CD4-positive, alpha-beta T cell treated with Interleukin-2 at 100 ng/mL for 4 hours (primary cell): ENCODE measurements at places on chromosomes 6 and 20.

DNA sequence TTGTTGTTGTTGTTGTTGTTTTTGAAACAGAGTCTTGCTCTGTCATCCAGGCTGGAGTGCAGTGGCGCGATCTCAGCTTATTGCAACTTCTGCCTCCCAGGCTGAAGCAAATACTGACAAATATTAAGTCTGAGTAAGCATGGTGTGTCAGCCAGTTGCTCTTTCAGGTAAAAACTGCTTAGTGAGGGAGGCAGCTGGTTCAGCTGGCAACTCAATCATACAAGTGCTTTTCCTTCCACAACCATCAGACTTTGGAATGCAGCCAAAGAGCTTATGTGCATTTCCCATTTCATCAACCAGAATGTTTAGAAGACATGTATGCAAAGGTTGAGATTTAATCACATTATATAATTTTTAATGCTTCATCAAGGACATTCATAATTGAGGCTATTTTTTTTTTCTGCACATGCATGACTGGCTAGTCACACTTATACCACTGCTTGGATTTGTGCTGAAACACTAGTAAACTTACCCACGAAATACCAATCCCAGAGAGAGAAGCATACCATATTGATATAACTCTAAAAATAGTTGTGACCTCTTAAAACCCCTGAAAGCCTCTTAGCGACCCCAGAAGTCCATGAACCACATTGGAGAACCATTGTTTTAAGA, 56.0 kb downstream of the CLIC5 start:
- DNase-seq, result no peak

DNA sequence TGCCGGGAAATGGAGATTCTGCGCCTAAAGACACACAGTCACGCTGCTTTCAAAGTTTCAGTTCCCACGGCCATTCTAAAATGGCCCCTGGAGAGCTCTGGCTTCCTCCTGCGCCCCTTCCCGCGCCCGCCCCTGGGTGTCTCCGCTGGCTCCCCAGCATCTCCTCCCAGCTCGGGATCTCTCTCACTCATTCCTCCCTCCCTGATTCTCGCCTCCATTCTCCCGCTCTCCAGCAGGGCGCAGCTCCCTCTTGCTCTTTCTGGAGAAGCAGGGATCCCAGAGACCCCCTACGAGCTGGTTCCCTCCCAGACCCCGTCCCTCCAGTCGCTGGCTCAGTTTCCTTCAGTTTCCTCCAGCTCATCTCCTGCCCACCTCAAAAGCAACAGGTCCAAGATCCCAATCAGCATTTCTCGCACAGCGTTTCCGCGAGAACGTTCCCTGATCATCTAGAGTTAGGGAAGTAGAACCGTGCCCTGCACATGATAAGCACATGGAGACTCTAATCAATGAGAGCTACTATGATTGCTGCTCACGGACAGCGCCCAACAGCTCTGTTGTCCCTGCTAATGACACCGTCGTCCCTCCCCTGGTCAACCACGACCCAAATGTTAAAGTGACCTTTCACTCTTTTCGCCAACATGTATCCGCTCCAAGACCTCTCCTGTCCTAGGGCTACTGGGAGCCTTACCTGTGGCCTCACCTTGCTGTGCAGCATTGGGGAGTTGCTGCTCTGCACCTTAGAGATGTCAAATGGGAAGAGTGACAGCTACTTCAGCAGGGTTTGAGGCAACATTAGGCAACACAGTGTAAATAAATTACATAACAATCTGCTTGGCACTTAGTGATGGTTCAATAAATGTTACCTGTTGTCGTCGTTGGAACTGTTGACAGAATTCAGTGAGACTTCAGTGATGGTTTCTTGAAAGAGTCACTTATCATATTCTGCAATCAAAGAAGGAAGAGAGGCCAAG, 218.5 kb upstream of the QKI start:
- no peak for DNase-seq

- DNase-seq, result no peak
These were observed 42.1 kb downstream of the MAP3K4 start for GRCh38 chr6:161033667-161034066.

GRCh38 chr6:15266423-15266996, 20.6 kb downstream of the JARID2 start:
- DNase-seq, result no peak

DNA sequence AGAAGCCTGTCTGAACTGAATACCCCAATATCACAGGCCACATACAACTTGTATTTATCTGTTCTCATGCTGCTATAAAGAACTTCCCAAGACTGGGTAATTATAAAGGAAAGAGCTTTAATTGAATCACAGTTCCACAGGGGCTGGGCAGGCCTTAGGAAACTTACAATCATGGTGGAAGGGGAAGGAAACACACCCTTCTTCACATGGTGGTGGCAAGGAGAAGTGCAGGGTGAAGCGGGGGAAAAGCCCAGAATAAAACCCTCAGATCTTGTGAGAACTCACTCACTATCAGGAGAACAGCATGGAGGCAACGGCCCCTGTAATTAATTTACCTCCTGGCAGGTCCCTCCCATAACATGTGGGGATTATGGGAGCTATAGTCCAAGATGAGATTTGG, 50.3 kb upstream of the FNDC1 start:
- no peak for DNase-seq

DNA sequence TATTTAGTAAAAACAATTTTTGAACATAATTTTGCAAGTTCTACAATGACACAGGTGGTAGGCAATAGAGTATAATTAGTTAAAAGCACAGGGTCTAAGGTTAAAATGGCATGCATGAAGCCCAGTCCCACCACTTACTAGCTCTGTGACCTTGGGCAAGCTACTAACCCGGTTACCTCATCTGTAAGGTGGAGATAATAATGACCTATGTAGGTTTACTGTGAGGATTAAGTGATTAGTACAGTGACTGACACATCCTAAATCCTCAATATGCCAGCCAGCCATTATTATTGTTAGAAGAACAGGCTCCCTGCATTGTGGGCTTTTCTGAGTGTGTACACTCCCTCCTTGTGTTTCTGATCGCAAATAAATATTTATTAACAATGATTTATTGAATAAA, 26.2 kb downstream of the ATXN1 start:
- no peak for DNase-seq

- DNase-seq, result no peak
These were observed 1.2 kb downstream of the DZANK1 start for GRCh38 chr20:18465536-18466200.

DNA sequence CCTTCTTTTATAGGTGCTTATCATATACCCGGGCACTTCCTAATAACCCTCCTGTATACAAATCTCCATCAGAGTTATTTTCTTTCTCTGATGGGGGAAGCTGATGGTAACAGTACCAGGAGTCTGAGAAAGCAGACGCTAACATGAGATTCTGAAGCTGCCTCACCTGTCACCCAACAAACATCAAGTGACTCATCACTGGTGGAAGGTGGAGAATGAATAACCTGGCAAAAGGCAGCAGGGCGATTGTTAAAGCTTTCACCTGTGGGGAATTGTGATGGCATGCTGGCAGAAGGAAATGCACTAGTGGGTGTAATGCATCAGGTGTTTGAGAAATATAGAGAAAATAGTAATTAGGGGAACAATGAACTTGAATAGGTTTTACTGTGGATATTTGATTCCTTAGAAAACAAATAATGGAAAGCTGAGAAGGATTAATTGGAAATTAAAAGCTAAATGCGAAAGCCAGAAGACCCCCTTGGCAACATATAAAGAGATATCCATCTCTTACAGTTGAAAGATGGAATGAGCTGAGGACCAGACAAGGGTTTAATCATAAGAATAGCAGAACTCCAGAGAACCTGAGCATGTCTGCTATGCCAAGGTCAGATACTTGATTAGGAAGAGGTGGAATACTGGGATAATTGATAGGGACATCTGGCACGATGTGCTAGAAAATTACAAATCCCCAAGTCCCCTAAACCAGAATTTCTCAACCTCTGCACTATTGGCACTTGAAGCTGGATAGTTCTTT, 517.1 kb downstream of the PKHD1 start:
- no peak for DNase-seq

- no peak for DNase-seq
These were observed 81.7 kb upstream of the THBS2 start for GRCh38 chr6:169335301-169335700.

DNA sequence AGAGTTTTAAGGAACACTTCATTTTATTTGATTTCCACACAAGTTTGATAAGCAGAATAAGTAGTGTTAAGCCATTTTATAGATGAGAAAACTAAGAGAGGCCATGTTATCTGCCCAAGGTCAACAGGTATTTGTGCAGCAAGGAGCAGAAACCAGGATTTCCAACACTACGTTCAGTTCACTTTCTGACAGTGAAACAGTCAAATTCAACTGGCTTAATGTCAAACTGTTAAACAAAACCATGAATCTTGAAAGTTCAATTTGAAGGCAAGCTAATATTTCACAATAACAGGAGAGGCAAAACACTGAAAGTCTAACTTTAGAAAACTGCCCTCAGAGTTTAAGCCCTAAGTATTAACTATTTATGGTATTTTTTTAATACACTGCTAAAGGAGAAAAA, 32.6 kb downstream of the DTNBP1 start:
- DNase-seq, result no peak

DNA sequence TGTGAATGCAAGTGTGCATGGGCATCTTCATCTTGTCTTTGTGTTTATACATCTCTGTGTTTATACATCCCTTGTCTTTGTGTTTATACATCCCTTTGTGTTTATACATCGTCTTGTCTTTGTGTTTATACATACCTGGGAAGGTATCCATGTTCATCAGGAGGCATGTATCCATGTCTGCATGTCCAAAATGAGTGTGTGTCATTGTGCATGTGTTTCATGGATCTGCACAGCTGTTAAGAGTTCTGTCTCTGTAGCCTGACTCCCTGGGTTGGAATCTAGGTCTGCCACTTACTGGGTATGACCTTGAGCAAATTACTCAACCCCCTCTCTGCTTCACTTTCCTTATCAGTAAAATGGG, 50.1 kb upstream of the SIRPA start:
- DNase-seq, result no peak

DNA sequence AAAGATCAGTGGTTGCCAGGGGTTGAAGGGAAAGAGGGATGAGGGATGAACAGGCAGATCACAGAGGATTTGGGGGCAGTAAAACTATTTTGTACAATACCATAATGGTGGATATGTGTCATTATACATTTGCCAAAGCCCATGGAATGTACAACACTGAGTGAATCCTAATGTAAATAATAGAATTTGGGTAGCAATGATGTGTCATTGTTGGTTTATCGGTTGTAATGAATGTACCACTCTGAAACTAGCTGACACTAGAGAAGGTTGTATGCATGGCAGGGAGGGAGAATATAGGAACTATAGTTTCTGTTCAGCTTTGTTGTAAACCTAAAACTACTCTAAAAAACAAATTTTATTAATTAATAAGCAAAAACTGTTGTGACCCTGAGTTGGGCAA, 17.8 kb upstream of the ASF1A start:
- no peak for DNase-seq

- DNase-seq, result no peak
These were observed 87.1 kb downstream of the ERMARD start for GRCh38 chr6:169838346-169839028.

DNA sequence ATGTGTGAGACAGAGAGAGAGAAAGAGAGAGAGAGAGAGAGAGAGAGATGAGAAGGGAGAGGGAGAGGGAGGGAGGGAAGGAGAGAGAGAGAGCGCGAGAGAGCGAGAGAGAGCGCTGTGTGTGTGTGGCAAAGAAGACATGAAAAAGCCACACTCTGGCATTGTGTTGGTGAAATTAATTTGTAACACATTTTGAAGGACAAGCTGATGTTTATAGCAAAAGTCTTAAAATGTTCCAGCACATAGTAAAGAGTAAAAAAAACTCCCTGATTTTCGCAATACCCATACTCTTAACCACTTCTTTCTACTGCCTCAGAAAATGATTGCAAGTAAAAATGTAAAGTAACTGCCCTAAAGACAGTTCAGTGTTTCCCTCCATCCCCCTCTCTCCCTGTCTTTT, 56.7 kb downstream of the SLC22A1 start:
- no peak for DNase-seq

GRCh38 chr20:48310305-48310704, 517.5 kb downstream of the PREX1 start:
- DNase-seq, result no peak

- no peak for DNase-seq
These were observed 84.7 kb downstream of the TASP1 start for GRCh38 chr20:13554076-13554475.

DNA sequence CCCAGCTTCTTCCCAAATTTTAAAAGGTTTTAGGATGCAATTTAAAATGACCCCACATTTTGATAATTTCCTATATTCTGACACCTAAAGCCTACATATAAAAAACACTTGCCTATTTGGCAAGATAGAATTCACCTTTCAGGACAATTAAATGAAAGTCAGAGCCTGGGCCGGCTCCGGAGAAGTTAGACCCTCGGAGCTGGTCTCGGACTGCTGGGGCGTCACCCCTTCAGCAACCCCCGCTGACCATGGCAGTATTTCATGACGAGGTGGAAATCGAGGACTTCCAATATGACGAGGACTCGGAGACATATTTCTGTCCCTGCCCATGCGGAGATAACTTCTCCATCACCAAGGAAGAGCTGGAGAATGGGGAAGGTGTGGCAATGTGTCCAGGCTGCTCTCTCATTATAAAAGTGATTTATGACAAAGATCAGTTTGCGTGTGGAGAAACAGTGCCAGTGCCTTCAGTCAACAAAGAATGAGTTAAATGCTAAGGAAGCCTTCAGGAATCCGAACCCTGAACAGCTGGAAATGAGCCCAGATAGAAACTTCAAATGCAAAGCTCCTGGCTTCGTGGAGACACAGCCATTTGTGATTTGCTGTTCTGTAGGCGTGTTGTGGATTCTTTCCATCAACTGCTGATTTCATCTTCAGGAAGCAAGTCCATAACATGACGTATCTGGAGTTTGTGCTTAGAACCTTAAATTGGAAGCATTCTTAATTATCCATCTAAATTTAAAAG, 16.0 kb downstream of the TCFL5 start:
- DNase-seq, result no peak

GRCh38 chr6:22240025-22240424, 56.8 kb downstream of the PRL start:
- no peak for DNase-seq

DNA sequence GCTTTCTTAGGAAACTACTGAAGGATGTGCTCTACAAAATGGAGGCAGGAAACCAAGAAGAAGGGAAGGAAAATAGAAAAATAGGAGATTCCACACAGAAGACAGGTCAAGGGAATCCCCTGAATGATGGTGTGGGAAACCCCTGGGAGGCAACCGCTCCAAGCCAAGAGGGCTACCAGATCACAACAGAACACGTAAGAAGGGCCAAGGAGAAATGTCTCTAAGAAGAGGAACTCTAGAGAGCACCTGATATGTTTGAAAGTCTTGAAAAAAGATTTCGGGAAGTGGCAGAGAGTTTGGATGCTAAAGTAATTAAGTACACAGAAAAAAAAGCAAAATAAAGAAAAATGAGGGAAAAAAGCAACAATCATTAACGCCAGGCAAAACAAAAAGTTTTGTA, 7.1 kb downstream of the KIF13A start:
- DNase-seq, result no peak
